Metanephros (tissue), 2 donors: ENCODE measurements at places on chromosomes 3 and 15. TPM values are rescaled to one million over a fixed set of nuclear protein-coding genes. Genes with fewer than 3 reads are reported as not detected.

The PTX3 gene
- 5.1 TPM for total RNA-seq

The LDHAL6B gene
- total RNA-seq = not detected

The CKMT1A gene
- 0.47 TPM for total RNA-seq

The CTXND1 gene
- 5.2 TPM for total RNA-seq

The ALPK3 gene
- 20.2 TPM for total RNA-seq

The ANKUB1 gene
- not detected for total RNA-seq

The SRGAP3 gene
- 30.8 TPM for total RNA-seq

The CD200 gene
- 13.4 TPM for total RNA-seq

The PP2D1 gene
- total RNA-seq = not detected
